ENCODE measurements at places on chromosomes 1 and 21.

- no peak for DNase-seq
Measured at GRCh38 chr1:9912264-9912936, 2.3 kb upstream of the CTNNBIP1 start.

- no peak for DNase-seq
Measured at GRCh38 chr1:244242446-244242845, 191.4 kb downstream of the ZBTB18 start.

- DNase-seq = no peak
Measured at GRCh38 chr1:206923009-206923960, 1.5 kb upstream of the FCMR start.

DNA sequence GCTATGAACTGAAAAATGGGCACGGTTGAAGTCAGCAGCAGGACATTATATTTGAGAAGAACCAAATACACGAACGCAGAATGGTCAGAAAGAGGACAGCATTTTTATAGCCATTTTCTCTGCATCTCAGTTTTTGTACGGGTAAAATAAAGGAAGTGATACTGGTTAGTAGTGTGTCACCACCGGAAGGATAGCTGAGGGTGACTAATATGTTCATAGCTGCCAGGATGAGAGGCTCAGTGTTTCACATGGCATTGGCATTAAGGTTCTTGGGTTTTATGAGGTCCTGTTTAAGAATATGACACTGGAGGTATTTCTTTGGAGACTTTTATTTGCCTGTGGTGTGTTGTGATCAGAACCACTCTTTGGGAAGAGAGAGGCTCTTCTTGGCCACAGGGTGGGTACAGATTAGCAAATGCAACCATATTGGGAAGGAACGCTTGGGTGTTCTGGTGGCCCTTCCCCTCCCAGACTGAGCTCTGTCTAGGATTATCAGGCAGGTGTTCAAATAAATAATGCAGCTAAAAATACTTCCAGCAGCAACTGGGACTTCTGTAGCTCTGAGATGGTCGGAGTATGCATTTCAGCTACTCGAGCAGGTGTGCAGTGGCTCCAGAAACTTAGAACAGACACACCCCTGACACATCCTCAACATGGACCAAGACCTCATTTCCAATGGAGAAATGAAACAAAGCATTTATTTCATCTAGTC, 158.2 kb downstream of the PBX1 start:
- no peak for DNase-seq

DNA sequence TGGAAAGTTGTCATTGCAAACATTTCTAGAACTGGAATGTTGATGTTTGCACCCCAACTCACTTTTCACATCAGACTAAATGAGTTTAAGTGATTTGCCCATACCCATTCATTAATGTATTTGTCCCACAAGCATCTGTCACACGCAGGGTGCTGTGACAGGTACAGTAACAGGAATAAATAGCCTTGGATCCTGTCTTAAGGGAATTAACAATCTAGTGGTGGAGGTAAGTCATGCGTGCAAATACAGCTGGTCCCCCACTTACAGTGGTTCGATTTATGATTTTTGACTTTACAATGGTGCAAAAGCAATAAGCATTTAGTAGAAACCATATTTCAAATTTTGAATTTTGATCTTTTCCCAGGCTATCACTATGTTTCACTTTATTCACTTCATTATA, 17.5 kb upstream of the PRDM2 start:
- peak; percentile 84 for DNase-seq

- DNase-seq = peak; percentile 49
Measured at GRCh38 chr1:147171399-147172167, 687 bp downstream of the PRKAB2 start.

DNA sequence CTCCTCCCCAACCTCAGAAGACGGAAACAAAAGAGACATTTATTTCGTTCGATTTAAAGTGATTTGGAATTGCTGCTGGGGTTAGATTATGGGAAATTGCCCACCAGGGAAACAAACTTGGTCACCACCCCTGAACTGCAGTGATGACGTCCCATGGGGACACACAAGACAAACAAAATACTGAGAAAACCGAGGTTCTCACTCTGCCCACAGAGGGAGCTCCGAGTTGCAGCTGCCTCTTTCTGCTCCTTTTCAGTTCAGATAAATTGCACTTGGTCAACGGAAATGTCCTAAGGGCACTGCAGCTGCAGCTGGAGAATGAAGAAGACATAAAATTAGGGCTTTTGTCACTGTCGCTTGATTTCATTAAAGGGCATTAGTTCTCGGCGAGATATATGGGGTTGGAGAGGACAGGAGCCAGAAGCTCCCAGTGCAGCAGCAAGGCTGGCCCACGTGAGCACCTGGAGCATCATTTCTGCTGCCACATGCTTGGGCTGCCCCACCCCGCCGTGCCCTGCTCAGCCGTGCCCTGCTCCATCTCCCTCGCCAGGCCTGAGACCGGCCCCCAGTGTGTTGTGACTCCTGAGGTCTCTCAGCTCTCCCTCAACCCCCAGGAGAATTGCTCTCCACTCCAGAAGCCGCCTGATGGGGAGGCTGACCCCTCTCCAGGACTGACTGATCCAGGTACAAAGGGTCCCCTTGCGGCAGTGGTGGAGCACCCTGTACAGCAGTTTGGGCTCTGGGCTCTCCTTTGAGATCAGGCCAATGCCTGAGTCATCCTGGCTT, 231.7 kb upstream of the AJAP1 start:
- DNase-seq = no peak

- DNase-seq = no peak
Measured at GRCh38 chr1:176552999-176553398, 90.0 kb downstream of the PAPPA2 start.

- DNase-seq = no peak
Measured at GRCh38 chr1:21295002-21295401, 4.7 kb upstream of the ECE1 start.

DNA sequence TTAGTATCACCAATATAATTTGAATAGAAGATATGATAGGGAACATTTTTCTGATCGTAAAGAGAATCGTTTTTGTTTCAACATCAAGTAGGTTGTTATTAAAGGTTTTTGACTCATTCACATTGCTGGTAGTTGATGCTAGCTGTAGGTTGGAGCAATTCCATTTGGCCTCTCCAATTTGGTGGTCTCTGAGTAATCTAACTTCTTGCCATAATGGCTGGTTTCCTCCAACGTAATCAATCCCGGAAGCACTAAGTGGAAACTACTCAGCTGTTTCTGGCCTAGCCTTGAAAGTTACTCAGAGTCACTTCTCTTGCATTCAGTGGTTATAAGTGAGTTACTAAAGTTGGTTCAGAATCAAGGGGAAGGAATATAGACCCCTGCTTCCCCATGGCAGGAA, 26.0 kb downstream of the RCOR3 start:
- no peak for DNase-seq

DNA sequence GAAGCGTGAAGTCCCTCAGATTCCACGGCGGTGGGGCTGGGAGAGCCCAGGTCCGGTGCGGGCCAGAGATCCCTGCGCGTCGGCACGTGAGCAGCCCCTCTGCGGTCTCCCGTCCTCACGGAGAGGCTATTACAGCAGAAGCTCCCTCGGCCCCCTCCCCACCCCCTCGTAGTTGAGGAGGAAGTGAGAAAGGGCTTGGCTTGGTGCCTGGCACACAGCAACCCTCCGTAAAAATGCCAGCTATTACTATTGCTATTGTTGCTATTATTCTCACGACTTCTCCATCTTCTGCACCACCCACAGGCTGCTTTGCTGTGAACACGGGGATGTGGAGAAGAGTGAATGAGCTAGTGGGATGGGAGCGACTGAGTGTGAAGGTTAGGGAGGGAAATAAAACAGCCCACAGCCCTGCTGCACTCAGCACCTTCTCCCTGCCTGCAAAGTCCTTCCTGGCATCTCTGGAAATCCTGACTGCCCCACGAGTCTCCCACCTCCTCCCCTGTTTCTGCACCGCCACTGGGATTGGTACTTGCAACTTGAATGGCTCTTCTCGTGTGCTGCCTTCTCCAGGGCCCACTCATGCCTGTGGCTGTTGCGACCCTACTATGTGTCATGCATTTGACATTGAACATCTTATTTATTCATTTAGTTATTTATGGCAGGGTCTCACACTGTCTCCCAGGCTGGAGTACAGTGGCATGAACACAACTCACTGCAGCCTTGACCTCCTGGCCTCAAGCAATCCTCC, 26.6 kb downstream of the ZBTB18 start:
- DNase-seq = no peak

DNA sequence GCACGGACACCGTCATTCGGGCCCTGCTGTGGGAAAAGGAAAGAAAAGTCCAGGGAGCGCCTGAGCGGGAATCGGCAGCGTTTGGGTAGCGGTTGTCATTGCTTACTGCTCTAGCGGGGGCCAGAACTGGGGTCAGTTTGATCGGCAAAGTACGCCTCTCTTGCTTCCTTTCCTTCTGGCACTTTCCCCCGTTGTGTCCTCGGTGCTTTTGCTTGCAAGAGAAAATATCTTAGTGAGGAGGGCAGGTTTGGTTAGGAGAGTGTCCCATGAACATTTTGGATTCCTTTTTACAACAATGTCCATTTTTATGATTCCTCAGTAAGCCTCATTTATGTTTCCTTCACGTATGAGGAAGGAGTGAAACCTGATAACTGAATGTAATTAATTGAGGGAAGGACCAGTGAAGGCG, 670 bp downstream of the ST3GAL3 start:
- peak; percentile 50 for DNase-seq

DNA sequence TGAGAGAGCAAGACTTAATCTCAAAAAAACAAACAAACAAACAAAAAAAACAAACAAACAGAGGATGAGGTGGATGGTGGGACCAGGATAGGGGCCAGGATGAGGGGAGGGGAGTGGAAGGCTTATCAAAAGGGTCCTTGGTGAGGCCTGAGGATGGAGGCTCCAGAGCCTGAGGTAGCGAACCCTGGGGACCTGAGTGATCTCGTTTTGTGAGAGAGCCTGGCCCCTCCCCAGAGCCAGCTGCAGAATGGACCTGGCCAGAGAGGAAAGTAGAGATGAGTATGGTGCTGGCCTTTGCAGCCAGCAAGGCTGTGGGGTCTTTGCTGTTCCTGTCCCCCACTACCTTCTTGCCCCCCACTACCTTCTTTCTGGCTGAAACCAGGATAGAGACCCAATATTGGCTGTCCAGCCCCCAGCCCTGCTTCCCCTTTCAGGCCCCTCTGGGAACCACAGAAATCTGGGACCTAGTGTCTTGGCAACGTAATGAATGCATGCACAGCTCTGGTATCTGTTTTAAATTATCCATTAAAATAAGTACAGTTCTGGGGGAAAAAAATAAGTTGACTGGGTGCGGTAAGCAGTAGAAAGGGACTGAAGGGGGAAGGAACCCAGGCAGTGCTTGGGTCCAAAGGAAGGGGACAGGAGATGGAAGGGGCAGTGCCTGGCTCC, 1.1 kb upstream of the LMNA start:
- no peak for DNase-seq

- no peak for DNase-seq
Measured at GRCh38 chr1:219422811-219423598, 189.9 kb downstream of the ZC3H11B start.

- DNase-seq = no peak
Measured at GRCh38 chr21:46527801-46528200, 69.1 kb downstream of the DIP2A start.

GRCh38 chr1:25062621-25063255, 132.7 kb upstream of the RUNX3 start:
- no peak for DNase-seq

DNA sequence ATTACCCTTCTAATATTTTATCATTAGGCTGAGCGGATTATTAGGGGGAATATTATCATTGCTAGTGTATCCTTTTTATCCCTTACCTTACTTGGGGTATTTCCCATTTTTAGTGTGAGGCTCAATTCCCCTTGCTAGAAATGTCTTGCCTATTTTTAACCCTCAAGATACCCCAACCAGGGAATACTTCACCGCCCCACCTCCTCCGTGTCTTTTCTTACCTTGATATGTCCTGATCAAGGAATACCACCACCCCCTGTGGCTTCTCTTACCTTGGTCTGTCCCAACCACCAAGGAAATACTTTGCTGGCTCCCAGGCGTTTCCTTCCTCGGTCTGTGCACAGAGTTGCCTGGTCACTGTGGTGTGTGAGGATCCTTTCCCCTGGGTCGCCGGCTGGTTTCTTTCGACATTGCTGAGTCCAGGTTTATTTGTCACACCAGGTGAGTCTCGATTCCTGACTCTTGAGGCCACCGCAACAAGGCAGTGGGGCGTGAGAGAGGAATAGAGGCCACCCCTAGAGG, 57.8 kb downstream of the SERINC2 start:
- DNase-seq = no peak

GRCh38 chr21:35349376-35350080, 300.4 kb upstream of the RUNX1 start:
- DNase-seq = no peak

- DNase-seq = no peak
Measured at GRCh38 chr1:26717017-26717491, 21.2 kb downstream of the ARID1A start.

- DNase-seq = no peak
Measured at GRCh38 chr1:59827055-59827643, 12.4 kb downstream of the HOOK1 start.

- DNase-seq = no peak
Measured at GRCh38 chr1:40776236-40777072, 7.1 kb upstream of the KCNQ4 start.

- no peak for DNase-seq
Measured at GRCh38 chr1:12424087-12424529, 193.9 kb downstream of the DHRS3 start.

GRCh38 chr1:27618341-27619082, 14.6 kb upstream of the AHDC1 start:
- no peak for DNase-seq

GRCh38 chr1:67317803-67318202, 10.1 kb downstream of the IL12RB2 start:
- DNase-seq = no peak

- DNase-seq = no peak
Measured at GRCh38 chr1:32665915-32666314, 14.9 kb downstream of the RBBP4 start.

DNA sequence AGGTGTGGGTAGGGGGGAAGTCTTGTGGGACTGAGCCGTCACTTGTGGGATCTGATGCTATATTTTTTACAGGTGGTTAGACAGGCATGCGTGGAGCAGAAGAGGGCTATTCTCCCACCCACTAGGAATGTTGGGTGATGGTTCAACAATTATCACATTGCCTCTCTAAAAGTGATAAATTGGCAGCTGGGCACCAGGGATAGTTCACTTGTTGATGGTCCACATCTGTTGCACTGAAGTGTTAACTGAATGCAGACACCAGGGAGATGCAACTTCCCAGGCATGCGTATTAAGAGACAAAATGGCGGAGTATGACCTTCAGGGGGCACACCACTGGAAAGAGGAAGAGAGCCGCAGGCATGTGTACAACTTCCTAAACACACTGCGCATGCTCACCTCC, 193.3 kb upstream of the TNR start:
- DNase-seq = no peak

DNA sequence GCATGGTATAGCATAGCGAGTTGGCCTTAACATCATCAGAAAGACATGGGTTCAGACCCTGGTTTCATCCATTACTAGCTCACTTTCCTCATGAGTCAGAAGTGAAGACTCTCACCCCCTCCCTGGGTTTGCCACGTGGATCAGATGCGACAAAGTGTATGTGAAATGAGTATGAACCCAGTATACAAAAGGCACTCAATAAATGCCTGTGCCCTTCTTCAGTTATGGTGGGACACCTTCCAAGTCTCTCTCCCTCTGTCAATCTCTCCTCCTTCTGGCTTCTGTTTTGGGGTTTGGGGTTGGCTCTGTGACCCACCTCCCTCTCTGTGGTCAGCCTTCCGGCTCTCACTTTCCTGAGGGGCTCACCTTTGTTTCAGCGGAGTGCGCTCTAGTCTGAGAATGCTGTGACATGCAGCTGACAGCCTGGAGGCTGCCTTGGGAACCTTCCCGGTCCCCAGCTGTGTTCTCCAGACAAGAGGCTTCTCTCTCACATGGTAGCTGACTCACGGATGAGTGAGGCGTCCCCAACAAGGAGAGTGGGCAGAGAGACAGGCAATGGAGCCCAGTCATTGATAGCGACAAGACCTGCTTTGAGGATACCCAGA, 155.0 kb upstream of the EDN2 start:
- no peak for DNase-seq
